SK-N-MC (cell line): ENCODE measurements at places on chromosomes 4 and X.

DNA sequence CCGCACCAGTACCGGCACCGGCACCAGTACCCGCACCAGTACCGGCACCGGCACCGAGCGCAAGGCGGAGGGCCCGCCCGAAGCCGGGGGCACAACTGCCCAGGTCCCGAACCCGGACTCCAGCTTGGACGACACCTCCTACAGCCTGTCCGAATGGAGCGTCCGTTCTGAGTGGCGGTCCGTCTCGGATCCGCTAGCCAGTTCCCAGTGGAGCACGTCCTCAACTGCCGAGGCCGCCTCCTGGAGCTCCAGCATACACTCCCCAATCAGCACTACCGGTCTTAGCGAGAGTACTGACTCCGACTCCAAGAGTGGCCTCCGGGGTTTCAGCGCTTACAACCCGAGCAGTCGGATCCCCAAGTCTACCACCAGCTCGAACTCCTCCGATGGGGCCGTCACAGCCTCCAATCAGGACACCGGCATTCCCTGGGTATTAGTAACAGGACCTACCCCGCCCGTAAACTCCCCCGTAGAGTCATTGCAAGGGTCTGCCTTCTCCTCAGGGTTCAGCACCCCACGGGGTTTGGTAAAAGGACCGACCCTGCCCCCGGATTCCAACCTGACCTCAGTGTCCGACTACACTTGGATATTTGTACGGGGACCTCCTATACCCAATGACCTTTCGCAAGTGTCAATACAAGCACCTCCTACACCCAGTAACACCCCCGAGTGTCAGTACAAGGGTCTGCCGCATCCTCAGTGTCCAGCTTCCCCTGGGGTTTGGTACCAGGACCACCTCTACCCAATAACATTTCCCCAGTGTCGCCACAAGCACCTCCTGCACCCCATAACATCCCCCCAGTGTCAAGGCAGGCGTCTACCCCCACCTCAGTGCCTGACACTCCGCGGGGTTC, 721 bp upstream of the MAOA start:
- DNase-seq: no peak

DNA sequence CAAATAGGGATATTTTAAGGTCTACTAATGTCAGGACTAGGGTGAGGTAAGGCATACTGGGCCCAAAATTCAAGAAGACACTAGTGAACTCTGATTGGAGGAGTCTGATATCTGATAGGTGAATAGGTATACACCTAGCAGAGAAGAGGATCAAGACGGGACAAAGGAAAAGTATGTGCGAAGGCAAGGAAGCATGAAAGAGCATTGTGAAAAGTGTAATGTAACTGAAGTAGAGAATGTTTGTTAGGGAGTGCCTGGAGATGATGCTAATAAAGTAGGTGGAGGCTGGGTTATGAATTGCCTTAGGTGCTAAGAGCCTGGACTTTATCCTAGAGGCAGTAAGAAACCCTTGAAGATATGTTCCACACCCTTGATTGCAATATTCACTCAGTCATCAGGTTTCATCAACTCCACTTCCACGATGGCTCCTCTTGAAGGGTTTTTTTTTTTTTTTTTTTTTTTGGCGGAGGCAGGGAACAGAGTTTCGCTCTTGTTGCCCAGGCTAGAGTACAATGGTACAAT, 49.9 kb upstream of the XIAP start:
- no peak for DNase-seq

GRCh38 chr4:162510115-162510514, 346.3 kb upstream of the FSTL5 start:
- no peak for DNase-seq

- no peak for DNase-seq
Measured at GRCh38 chrX:67749536-67749935, 205.7 kb downstream of the AR start.

- DNase-seq: no peak
Measured at GRCh38 chr4:54016504-54016903, 47.9 kb downstream of the CHIC2 start.

DNA sequence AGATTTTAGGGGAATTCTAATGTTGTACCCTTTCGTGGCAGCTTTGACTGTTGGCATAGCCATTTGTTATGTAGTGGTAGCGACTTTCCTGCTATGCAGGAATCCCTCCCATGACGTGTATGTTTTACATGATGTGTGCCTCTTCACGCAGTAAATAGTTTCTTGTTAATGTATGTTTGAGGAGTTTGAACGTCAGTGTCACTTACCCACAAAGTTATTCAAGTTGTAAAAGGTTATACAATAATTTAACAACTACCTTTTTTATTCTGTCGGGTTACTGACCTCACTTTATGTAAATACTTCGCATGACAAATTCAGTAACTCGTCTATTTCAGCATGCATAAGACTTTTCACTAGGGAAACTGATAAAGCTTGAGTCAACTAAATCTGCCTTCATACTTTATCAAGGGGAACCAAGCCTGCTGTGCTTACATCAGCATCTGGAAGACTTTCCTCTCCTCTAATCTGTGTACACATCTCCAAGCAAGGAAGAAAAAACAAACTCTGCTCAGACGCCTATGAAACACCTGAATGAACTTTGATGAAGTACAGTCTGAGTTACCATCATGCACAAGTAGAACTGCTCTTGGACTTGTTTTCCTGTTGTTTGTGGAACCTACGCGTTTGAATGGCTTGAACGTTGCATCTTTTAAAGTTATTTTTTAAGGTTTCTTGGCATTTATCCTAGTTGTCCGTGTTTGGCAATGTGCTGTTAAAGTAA, 61.2 kb downstream of the SLC9A6 start:
- DNase-seq: no peak

- no peak for DNase-seq
Measured at GRCh38 chrX:119790977-119791436, 423 bp downstream of the RPL39 start.

DNA sequence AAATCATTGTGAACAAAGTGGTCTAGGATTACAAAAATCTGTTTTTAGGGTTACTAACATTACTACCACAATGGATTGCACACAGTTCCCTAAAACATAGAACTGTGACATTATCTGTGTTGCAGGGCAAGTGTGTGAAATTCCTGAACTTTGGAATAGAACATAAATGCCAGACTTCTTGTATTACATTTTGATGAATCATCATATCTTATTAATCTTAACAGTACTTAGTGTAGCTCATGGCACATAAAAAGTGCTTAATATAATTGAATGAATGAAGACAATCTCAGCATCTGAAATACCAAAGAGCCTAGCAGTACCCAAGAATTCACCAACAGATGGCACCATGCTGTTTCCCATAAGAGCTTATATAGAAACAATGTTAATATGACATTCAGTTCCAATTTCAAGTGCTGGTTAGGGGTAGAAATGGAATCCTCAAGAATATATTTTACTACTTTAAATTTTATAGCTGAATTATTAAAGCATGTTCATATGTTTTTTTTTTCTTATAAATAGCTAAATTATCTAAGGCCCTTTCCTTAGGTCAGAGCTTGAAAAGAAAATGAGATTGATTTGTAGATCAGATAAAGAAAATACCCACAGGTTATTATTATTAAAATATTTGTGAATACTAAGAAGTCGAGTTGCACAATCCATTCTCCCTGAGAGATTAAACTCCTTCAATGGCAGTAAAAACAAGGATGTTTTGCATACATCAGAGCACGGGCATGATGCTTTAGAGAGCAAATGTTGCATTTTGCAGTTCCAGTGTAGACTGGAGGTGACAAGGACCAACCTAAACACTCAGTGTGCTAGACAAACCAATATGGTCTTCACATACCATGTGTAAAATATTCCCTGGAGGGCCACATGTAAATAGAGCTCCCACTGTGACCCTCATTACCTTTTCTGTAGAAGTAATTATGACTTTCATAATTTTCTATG, 25.7 kb upstream of the SHISA3 start:
- DNase-seq: peak; percentile 78

GRCh38 chrX:50905334-50905733, 5.2 kb upstream of the BMP15 start:
- DNase-seq: no peak

GRCh38 chrX:19673375-19674040, 158.2 kb upstream of the MAP3K15 start:
- no peak for DNase-seq

- DNase-seq: no peak
Measured at GRCh38 chrX:126770179-126770578, 49.4 kb upstream of the PRR32 start.

GRCh38 chr4:68466185-68466584, 18.9 kb downstream of the TMPRSS11E start:
- no peak for DNase-seq

- DNase-seq: no peak
Measured at GRCh38 chr4:128381748-128382559, 94.3 kb upstream of the PGRMC2 start.

DNA sequence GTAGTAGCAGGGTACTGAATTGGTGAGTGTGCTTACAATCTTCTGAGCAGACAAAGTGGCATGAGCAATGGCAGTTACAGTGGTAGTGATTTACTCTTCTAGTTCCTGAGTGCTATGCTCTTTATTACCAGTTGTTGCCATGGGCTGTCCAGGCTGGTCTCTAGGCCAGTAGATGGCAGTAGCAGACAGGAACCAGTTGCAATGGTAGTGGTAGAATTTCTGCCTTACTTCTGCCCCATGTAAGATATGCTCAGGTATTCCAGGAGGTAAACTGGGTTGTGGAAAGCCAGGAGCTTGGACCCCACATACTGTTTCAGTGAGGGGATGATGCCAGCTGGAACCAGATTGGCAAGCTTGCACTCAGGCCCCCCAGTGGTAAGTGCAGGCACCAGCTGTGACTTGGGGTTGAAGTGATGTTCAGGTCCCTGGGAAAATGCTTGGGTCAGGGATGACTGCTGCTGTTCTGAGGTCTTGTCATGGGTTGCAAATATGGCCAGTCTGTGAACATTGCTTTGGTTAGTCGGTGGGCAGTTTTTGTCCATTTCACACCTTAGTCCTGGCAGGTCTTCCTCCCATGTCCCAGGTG, 63.0 kb upstream of the ZXDB start:
- DNase-seq: no peak

DNA sequence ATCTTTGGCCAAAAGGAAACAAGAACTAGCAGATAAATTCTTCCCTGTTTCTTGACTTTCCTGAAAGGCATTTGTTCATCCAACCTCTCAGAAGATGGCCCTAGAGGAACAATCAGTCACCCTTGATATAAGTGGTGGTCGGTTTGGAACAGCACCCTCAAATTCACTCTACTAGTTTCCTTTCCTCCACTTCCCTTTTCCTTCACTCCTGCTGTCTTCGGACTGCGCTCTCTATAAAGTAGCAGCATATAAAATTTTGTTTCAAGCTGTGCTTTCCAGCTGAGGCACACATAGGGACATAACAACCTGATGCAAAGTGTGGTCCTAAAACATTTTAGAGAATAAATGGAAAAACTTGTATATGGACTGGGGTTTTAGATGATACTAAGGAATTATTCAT, 29.0 kb upstream of the MOB1B start:
- DNase-seq: no peak

GRCh38 chr4:26151615-26152014, 169.2 kb upstream of the RBPJ start:
- DNase-seq: no peak

- no peak for DNase-seq
Measured at GRCh38 chr4:7419961-7420660, 14.6 kb downstream of the PSAPL1 start.

DNA sequence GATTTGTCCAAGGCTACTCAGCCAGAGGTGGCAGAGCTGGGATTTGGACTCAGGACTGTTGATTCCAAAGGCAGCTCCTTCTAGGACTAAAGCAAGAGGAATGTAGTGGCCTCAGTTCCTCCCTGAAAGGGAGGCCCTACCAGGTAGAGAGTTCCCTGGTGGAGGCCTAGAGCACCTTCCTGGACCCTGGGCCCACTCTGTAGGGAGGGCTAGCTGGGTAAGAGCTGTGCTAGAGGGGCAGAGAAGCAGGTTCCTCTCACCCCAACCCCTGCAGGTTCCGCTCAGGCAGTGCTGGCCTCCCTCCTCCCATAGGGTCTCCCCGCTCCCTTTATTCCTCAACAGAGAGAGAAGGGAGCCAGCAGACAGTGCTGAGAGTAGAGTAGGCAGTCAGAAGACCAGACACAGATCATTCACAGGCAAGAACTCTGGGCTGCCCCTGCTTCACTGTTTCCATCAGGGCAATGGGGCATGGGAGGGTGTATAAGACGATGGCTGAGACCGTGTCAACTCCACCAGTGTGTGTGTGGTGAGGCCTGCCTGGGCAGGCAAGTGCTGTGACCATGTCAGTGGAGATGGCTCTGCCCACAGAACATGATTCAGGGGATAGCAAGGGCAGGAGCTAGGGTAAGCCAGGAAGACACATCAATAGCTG, 12.4 kb upstream of the PJA1 start:
- no peak for DNase-seq

- DNase-seq: no peak
Measured at GRCh38 chrX:111348429-111348828, 63.6 kb downstream of the DCX start.

- no peak for DNase-seq
Measured at GRCh38 chr4:187017147-187017546, 293.5 kb upstream of the FAT1 start.

GRCh38 chrX:136318895-136319597, 18.3 kb downstream of the ADGRG4 start:
- no peak for DNase-seq

- DNase-seq: no peak
Measured at GRCh38 chr4:156875055-156875454, 96.5 kb downstream of the PDGFC start.

GRCh38 chr4:122876456-122876855, 45.9 kb downstream of the NUDT6 start:
- DNase-seq: no peak

DNA sequence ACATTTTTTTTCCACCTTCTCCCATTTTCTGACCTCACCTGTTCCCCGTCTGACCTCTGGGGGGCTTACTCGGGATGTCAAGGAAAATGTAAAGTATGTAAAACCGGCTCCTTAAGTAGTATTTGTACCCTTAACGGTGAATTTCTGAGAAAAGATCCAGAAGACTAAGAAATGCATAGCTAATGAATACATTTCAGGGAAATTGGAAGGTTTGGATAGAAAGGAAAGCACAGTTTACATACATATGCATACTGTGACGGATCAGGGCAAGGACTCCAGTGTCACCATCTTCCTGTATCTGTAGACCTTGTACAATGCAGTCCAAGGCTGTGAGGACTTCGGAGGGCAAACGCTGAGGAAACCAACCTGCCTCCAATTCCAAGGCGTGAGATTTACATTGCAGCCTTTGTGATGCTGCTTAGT, 2185.9 kb upstream of the TENM3 start:
- DNase-seq: no peak

DNA sequence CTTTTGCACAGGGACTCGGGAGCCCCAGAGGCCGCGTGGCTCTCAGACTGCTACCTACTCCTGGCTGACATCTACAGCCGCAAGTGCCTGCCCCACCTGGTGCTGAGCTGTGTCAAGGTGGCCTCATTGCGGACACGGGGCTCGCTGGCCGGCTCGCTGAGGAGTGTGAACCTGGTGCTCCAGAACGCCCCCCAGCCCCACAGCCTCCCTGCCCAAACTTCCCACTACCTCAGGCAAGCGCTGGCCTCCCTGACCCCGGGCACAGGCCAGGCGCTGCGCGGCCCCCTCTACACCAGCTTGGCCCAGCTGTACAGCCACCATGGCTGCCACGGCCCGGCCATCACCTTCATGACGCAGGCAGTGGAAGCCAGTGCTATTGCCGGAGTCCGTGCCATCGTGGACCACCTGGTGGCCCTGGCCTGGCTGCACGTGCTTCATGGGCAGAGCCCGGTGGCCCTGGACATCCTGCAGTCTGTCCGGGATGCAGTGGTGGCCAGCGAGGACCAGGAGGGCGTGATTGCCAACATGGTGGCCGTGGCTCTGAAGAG, 28.8 kb downstream of the SH3TC1 start:
- no peak for DNase-seq
